ENCODE measurements at places on chromosomes 6 and 20. TPM values are rescaled to one million over a fixed set of nuclear protein-coding genes. Genes with fewer than 3 reads are reported as not detected.

Gene SLC22A7
- total RNA-seq = not detected

Gene CALHM5
- 0.73 TPM for total RNA-seq

Gene HFE
- total RNA-seq = 9.4 TPM

Gene SLA2
- total RNA-seq = 1.6 TPM

Gene SRF
- 18.1 TPM for total RNA-seq

Gene PPP1R14C
- not detected for total RNA-seq

Gene TULP4
- 171 TPM for total RNA-seq

Gene HLA-DQB1
- total RNA-seq = 7.2 TPM

Gene BTBD9
- 12.8 TPM for total RNA-seq

Gene GTSF1L
- not detected for total RNA-seq

Gene KCNS1
- 0.44 TPM for total RNA-seq

Gene RAET1L
- not detected for total RNA-seq

Gene POM121L2
- not detected for total RNA-seq

Gene ULBP3
- 2.0 TPM for total RNA-seq

Gene FAXC
- total RNA-seq = not detected

Gene HLA-DRB5
- 66.2 TPM for total RNA-seq

Gene BPIFB4
- total RNA-seq = not detected

Gene FAM83B
- total RNA-seq = 8.8 TPM

Gene COL11A2
- total RNA-seq = 0.98 TPM

Gene SOBP
- 8.2 TPM for total RNA-seq

Gene TNFRSF6B
- total RNA-seq = 2.8 TPM
